ENCODE measurements at places on chromosomes 4 and X.
A peak's percentile ranks its signal among the peaks of the same experiment; 100 is the strongest.

- DNase-seq, result no peak
Measured at GRCh38 chr4:96844858-96845490, 1005.1 kb downstream of the PDHA2 start.

- DNase-seq, result no peak
Measured at GRCh38 chr4:23835774-23836478, 53.9 kb downstream of the PPARGC1A start.

GRCh38 chr4:8362483-8362882 lies 78.0 kb downstream of the ACOX3 start:
- DNase-seq, result no peak

DNA sequence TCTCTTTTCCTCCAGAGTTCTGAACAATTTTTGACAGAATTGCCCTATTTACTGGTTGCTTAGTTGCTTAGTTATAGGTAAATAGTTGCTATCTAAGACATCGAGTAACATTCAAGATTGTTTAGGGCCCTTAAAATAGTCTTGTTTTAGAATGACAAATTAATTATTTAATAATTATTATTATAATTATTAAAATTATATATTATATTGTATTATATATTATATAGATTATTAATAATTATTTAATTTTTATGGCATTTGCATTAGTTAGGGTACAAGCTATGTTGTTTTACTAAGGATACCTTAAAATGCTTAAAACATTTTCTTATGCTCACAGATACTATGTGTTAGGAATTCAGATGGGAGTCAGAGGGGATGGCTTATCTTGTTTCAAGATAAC lies 59.2 kb downstream of the NPY1R start:
- DNase-seq, result no peak

GRCh38 chrX:44873415-44874276 lies 658 bp downstream of the KDM6A start:
- DNase-seq, result peak; percentile 14

- DNase-seq, result no peak
Measured at GRCh38 chr4:159735281-159736207, 632.7 kb downstream of the RAPGEF2 start.

DNA sequence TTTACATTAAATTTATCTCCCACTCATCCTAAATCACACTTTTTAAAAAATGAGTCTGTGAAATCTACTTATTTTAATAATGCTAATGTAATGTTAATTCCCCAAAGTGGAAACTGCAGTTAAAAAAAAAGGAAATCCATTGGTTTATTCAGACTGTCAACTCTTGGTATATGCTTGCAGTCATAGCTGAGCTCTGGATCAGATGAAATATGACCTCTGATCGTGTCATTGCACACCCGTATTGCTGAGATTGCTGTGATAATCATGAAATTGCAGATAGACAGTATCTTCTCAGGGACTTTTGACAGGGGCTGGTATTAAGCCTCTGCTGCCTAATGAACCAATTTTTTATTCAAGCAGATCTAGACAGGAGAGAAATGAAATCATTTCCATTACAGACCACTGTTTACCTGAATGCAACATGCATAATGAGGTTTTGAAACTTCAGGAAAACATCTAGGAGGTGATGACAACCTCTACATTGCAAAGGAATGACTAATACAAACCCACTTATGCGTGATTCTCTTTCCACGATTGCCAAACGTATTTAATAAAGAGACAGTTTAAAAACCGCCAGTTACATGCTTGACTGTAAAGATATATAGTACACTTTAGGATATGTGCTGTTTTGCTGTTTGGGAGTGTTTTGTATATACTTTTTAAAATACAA lies 138.3 kb upstream of the PUDP start:
- DNase-seq, result no peak

GRCh38 chr4:146450524-146450923 lies 71.2 kb downstream of the SLC10A7 start:
- no peak for DNase-seq

GRCh38 chr4:99879458-99879857 lies 14.8 kb downstream of the LAMTOR3 start:
- DNase-seq, result no peak

GRCh38 chr4:142817442-142817841 lies 28.7 kb downstream of the INPP4B start:
- DNase-seq, result no peak

- DNase-seq, result no peak
Measured at GRCh38 chrX:109840585-109840984, 107.5 kb upstream of the ACSL4 start.

- no peak for DNase-seq
Measured at GRCh38 chrX:41655631-41656030, 33.1 kb upstream of the GPR34 start.

Measured in stimulated activated CD4-positive, alpha-beta T cell treated with anti-CD3 and anti-CD28 coated beads, Interleukin-15, amount 100 ng/mL, for 1 hour (primary cell).